ENCODE measurements at places on chromosomes 2 and 18.

DNA sequence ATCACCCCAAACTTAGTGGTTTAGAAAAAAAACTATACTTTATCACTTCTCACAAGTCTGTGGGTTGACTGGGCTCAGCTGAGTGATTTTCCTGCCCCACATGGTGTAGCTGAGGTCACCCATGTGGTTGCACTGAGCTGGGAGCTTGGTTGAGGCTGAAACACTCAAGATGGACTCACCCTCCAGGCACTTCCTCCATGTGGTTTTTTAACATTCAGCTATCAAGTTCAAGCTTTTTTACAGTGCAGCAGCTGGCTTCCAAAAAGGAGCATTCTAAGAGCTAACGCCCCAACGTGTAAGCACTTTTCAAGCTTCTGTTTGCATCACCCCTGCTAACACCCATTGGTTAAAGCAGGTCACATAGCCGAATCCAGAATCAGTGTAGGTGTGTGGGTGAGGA, 105.9 kb upstream of the CREB1 start:
- DNase-seq = peak; percentile 6

- DNase-seq = no peak
Measured at GRCh38 chr2:70627211-70627898, 73.7 kb upstream of the TGFA start.

DNA sequence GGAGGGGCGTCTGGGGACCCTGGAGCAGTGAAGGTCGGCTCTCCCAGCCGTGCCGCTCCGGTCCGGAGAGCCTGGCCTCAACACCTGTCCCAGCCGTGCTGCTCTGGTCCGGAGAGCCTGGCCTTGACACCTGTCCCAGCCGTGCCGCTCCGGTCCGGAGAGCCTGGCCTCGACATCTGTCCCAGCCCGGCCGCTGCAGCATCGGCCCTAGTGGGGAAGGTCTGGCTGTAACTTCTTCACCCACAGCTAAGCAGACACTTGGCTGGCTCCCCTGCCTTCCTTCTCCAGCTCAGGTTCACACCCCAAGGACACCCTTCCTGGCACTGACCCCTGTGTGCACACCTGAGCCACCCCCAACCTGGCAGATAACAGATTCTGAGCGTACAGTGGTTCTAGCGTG, 4.6 kb downstream of the KCNG2 start:
- DNase-seq = no peak

GRCh38 chr18:48569915-48570264, 31.1 kb downstream of the CTIF start:
- no peak for DNase-seq

DNA sequence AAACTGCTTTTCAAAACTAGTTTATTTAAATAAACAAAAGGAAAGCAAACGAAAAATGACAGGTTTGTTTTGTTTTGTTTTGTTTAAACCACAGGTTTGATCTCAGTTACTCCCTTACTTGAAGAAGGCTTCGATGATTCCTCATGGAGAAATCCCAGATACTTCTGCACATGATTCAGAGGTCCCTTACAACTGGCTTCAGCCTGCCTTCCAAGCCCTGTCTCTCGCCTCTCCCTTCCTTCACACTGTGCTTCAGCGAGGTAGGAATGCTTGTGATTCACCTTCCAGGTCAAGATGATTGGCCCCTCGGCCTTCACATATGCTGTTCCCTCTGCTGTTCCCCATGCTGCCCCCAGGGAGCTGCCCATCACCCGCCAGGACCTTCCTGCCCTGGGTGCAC, 104.1 kb upstream of the ITGA6 start:
- DNase-seq = no peak

GRCh38 chr2:159933040-159933726, 129.2 kb downstream of the PLA2R1 start:
- peak; percentile 19 for DNase-seq

DNA sequence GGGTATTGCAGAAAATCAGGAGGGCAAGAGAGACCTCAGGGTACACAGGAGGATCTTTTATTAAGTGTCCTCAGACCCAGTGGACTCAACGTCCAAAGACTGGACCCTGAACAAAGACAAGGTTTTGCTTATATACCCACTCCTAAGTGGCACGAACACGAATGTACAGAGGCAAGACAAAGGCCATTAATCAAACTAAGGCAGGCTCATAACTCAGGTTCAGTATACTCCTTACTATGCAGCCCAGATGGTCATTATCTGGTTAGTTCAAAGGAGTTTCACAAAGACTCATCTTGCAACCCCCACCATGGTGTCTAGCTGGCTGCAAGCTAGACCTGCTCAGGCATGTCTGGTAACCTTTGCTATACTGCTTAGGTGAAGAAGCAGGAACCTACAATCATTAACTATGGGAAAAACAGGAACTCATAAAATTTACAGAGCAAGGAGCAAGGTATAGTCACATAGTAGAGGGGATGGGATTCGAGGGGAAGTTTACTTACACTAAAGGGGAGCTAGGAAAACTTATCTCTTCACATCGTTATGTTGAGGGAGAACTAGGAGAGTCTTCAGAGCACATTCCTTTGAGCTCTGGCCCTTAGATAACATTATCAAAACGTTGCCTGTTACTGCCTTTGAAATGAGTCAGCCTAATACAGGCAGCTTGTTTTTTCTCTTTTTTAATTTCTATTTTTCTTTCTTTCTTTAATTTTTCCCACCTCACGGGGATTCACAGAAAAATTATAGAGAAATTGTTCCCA, 33.9 kb downstream of the SLC4A3 start:
- no peak for DNase-seq

- DNase-seq = no peak
Measured at GRCh38 chr2:32128636-32129035, 37.0 kb upstream of the SLC30A6 start.

- DNase-seq = no peak
Measured at GRCh38 chr2:109164739-109165221, 35.8 kb downstream of the SH3RF3 start.

- DNase-seq = peak; percentile 9
Measured at GRCh38 chr18:70998490-70998889, 709.6 kb downstream of the SOCS6 start.

DNA sequence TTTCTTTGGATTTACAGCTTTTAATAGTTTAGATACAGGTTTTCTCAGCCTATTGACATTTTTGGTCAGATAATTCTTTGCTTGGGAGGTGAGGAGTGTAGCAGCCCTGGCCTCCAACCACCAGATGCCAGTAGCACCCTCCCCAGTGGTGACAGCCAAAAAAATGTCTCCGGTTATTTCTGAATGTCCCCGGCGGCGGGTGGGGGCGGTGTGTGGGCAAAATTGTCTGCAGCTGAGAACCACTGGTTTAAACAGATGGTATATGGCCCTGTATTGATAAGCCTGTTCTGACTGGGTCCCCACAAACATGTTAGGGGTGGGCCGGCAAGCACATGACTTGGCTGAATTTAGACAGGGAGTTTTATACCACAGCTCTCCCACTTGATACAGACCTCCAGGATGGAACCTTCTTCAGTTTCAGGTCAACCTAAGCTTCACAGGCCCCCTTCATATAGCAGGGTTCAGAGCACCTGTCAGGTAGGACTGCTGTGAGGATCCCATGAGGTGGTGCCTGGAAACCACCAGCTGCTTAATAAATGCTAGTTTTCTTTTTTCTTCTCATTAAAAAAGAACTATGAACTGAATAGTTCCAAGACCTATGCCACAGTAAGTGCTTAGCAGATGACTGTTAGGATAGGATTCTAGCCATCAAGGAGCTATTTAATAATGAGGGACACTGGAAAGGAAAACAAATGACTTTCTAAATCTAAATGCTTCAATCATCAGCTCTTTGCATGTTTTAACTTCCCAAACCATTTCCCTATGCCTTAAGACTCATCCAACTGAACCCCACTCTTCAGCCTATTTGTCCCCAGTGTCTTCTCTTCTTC, 18.1 kb downstream of the LPIN2 start:
- peak; percentile 69 for DNase-seq

- DNase-seq = no peak
Measured at GRCh38 chr2:195181059-195181705, 475.8 kb upstream of the SLC39A10 start.

DNA sequence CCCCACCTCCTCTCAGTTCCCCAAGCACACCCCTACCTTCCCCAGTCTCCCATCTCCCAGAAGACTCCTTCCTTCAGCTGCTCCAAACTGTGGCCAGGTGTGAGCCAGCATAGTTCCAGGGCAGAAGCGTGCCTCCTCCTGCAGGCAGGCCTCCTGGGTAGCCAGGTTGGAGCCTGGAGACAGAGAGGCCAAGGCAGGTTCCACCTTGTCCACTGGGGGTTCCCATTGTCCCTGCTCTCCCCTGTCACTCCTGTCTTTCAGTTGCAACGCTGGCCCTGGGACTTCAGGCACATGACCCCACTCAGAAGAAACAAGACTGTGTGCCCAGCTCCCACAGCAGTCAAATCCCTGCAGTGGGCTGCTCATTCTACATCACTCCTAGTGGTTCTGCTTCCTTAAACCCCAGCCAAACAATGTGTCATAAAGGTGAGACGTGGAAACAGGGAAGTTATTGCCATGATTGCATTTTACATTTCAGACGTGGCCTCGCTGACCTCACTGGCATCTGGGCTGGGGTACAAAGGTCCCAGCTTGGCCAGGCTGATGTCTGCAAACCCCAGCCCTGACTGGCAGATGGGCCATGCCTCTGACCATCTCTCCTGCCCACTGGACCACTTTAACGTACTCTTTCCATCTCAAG, 96.5 kb upstream of the BOD1L2 start:
- DNase-seq = no peak

DNA sequence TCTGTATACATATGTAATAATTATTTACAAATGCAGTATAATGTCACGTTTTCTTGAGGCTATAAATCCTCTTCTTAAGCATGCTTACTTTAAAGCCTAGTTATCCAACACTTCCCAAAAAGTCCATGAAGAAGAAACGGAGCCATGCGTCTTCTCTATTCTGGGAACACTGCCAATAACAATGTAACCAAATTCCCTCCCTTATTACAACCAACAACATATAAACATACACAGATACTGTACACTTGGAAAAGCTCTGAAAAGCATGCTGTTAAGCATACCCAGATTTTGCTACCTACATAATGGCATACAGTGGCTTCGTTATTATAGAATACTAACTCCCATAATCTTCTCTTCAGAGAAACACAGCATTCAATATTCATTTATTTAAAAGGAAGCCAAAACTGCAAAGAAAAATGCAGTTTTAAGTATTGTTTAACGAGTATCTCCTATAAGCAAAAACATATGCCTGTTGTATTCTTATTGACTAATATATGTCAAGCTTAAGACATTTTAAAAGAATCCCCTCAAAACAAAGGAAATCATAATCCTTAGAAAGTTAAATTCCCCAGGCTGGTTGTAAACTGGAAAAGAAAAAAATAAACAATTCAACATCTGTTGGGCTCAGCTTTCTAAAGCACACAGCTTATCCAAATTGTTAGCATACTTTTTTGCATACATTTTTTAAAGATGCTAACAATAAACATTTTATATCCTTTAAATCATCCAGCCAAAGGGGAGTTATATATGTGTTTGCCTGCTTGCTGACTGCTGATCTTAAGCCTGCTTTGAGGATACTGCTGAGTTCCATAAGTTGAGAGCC, 83.4 kb downstream of the SLC25A12 start:
- no peak for DNase-seq

DNA sequence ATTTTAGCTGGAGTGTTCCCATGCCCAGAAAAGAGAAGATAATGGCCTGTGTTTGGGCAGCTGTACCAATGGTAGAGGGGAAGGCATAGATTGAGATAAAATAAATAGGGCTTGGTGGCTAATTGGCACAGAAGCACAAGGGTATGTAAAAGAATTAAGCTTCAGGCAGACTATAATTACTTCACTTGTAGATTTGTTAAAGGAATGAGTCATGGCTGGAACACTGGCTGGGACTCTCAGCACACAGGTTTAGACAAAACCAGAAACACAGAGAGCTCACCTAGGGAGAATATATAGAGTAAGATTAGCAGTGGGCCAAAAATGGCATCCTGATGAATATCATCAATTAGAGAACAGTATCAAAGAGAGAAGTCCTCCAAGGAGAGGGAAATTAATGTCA, 198.3 kb upstream of the FIGN start:
- no peak for DNase-seq

- DNase-seq = no peak
Measured at GRCh38 chr2:111958901-111959300, 60.5 kb downstream of the MERTK start.

DNA sequence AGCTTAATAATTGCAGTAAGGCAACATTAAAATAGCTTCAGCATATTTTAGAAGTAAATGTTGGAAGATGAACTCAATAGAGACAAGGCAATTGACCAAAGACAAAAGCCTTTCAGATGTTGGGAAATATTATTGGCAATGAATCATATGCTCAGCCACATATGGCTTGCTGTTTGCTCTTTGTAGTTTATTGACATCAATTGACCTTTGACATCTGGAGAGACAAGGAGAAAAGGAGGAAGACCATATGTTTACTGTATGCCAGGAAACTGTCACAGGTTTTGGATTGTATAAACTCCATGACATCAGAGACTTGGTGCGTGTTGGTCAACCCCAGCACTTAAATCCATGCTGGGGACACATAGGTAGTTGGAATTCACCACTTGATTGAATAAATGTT, 60.6 kb upstream of the SLC16A14 start:
- no peak for DNase-seq

GRCh38 chr2:207491086-207491485, 38.7 kb upstream of the CREB1 start:
- no peak for DNase-seq

GRCh38 chr2:26170795-26171194, 2.1 kb upstream of the GAREM2 start:
- DNase-seq = no peak

- no peak for DNase-seq
Measured at GRCh38 chr2:10469955-10470608, 22.0 kb upstream of the ODC1 start.

- no peak for DNase-seq
Measured at GRCh38 chr2:196117214-196117705, 48.6 kb upstream of the DNAH7 start.

DNA sequence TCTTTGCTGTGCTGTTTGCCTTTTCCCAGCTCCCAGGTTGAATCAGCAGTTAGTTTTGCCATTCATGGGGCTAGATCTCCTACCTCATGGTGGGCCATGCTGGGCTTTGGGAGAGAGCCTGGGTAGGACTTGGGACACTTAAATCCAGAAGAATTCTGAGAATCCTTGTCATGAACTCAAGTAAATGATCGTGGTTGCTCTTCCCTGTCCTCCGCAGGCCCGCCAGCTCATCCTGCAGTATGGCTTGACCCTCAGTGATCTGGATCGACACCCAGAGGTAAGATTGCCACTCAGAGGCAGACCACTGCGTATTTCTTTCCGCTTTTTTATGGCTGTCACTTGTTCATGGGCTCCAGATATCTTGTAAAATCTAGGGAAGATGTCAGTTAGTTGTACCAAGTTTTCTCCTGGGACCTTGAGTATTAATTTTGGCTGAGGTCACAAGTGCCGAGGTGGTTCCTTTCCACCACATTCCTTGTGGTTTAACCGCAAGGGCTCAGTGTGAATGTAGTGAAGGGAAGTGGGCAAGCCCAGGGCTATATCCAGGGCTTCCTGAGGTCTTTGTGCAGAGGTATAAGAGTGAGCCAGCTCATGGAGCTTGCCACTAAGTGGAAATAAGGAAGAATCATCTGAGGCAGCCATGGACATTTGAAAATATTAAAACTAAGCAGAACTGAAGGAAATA, 37.7 kb downstream of the RPIA start:
- no peak for DNase-seq

Data from NAMALWA (cell line).